Ureter (tissue), 1 donor: ENCODE measurements at places on chromosomes 3 and 15. TPM values are rescaled to one million over a fixed set of nuclear protein-coding genes. Genes with fewer than 3 reads are reported as not detected.

The RLBP1 gene
- total RNA-seq, result not detected

The ADAMTSL3 gene
- total RNA-seq, result 9.7 TPM

The BCHE gene
- total RNA-seq, result 24.3 TPM

The ADAMTS17 gene
- total RNA-seq, result 10.6 TPM

The P2RY14 gene
- total RNA-seq, result 0.68 TPM

The NPAP1 gene
- total RNA-seq, result 2.2 TPM
